ENCODE measurements at places on chromosomes 16 and 17.

- no peak for DNase-seq
Measured at GRCh38 chr16:16917191-16917785, 538.3 kb downstream of the NPIPA7 start.

DNA sequence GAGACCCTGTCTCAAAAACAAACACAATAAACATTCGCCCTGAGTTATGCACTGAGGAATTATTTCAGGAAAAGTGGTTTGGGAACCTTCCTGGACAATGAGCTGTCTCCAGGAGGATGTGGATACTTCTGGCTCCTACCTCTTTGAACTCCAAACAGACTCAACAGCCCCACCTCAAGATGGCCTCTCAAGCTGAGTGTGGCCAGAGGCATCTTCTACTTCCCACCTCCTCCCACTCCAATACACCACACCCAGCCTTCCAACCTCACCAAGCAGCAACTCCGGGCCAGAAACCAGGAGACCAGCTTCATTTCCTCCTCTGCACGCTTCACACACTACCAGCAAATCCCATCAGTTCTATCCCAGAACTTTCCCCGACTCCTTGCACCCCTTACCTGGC is 11.6 kb downstream of the HBQ1 start:
- DNase-seq, result no peak

- no peak for DNase-seq
Measured at GRCh38 chr17:32909787-32910369, 18.1 kb upstream of the TMEM98 start.

DNA sequence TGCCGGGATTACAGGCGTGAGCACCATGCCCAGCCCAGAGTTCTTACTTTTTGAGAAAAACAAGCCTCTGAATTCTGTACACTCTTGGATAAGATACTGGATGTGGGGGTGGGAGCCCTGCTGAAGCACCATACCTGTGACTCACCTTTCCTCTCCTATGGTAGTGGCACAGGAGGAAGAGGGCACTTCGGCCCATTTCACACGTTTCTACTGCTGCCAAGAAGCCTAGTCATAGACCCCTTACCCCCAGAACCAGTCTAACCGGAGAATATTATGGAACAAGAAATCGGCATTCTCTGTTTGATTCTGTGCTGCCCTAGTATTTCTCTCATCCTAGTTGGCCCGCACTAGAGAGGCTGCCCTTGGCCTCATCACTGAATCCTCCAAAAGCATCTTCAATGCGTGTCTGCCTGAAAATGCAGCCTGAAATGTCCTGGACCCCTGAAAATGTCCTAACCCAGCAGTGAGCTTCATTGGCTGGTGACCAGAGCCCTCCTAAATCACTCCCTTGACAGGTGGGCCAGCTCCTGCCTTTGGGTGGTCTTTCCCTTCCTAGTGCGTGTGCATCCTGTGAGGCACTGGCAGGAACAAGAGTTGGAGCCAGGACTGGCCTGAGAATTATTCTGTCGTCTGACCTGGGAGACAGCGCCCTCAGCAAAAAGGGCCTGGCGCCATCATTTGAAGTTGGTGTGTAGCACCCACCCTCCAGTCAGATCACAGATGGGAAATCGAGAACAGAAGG is 37.9 kb downstream of the NDEL1 start:
- no peak for DNase-seq

GRCh38 chr16:59848296-59848695 is 1114.2 kb upstream of the GOT2 start:
- no peak for DNase-seq

Data from stimulated activated CD8-positive, alpha-beta memory T cell treated with anti-CD3 and anti-CD28 coated beads, Interleukin-4, amount 100 ng/mL, for 1 hour (primary cell).